ENCODE measurements at places on chromosomes 16 and 17.

DNA sequence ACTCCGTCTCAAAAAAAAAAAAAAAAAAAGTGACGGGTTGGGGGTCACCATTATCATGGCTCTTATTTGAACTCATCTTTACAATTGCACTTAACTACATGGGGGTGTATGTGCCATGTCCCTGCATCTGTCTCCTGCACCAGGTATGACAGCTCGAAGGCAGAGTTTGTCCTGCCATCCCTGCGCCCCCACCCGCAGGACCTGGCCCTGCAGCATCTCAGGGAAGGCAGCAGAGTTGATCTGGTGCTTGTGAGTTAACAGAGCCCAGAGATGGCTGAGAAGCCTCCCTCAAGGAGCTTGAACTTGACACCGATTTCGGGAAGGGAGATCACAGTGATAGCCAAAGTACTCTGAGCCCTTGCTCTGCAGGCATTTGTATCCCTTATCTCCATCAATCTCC, 44.8 kb downstream of the C16orf82 start:
- DNase-seq, result no peak

DNA sequence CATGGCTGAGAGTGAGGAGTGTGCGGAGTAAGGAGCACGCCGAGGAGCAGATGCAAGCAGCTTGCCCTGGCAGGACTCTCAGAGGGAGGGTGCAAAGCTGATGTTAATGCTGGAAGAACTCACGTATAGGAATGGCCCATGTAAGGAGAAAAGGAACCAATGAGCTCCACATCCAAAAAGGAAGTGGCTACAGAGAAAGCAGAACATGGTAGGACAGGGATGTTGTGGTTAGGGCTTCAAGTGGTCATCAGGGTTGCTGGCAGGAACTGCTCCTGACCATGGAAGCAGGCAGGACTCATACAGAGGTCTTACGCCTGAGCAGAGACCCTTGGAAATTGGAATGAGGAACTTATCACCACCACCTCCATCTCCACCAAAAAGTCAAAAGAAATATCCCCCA, 5.2 kb downstream of the MYO1D start:
- no peak for DNase-seq

DNA sequence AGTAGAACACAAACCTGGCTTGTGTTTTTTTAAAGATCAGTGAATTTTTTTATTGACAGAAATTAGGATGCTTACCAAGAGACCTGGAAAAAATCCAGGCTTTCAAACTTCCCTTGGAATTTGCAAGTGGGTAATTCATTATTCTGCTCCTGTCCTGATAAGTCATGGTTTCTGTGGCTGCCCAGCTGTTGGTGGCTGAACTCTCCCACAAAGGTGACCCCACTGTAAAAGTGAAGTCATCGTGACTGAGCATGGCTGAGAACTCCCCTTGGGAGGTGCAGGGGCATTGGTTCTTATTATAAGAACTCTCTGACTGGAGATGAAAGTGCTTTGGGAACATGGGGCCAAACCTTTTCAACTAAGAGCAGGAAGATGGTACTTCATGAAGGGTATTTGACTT, 46.6 kb upstream of the TANC2 start:
- DNase-seq, result no peak

- DNase-seq, result no peak
Observed at GRCh38 chr17:78853926-78854394, 13.3 kb upstream of the USP36 start.

GRCh38 chr17:62757500-62757951, 50.6 kb downstream of the MARCHF10 start:
- no peak for DNase-seq

GRCh38 chr16:57379579-57379978, 7.3 kb downstream of the CX3CL1 start:
- DNase-seq, result no peak

DNA sequence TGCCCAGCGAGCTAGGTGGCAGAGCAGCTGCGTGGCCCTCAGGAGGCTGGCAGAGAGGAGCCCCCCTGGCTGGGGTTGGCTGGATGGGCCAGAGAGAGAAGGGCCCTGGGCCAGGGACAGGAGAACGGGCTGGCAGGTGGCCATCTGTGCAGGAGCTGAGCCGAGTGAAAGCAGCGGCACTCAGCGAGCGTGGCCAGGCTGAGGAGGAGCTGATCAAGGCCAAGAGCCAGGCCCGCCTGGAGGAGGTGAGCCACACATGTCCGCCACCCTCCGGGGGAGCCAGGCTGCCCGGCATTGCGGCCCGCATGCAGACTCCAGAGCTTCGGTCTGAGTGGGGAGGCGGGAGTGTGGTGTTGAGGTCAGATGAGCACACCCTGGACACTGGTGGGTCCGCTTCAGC, 2.1 kb upstream of the RAC3 start:
- DNase-seq, result no peak

- no peak for DNase-seq
Observed at GRCh38 chr16:76204249-76204648, 73.0 kb upstream of the CNTNAP4 start.

GRCh38 chr16:69563605-69564580, 1.9 kb upstream of the NFAT5 start:
- DNase-seq, result no peak
